ENCODE measurements at places on chromosomes 5 and 9.

- DNase-seq, result no peak
Observed at GRCh38 chr5:172348084-172348483, 64.5 kb upstream of the UBTD2 start.

DNA sequence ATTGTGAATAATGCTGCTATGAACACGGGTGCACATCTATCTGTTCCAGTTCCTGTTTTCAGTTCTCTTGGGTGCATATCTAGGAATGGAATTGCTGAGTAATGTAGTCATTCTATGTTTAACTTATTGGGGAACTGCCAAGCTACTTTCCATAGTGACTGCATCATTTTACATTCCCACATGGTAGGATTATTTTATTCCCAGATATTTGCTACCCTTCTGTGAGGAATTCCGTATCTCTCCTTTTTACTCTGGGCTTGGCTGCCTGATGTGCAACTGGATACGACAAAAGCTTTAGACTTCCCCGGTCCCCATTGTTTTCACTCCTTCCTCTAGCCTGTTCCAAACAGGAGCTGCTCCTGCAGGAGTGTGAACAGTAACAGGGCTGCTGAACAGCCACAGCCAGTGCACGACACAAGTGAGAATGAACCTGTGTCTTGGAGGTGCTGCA lies 7.2 kb downstream of the TAS2R1 start:
- DNase-seq, result no peak

DNA sequence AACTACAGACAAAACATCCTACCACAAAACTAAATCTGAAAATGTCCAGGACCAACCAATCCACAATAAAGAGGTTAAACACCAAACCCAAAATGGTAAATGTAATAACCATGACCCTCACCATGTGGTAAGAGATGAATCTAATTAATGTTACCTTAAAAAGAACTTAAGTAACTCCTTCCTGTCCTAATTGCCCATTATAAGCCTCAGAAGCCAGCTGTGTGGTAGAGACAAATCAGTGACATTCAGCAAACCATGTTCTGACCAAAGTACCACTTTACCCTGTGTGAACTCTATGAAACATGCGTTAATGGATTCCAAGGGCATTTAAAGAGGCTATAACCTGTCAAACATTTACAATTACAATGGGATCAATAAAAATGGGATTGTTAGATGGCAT lies 25.0 kb downstream of the LPAR1 start:
- DNase-seq, result no peak

- no peak for DNase-seq
Observed at GRCh38 chr5:31269259-31269658, 75.8 kb downstream of the CDH6 start.

DNA sequence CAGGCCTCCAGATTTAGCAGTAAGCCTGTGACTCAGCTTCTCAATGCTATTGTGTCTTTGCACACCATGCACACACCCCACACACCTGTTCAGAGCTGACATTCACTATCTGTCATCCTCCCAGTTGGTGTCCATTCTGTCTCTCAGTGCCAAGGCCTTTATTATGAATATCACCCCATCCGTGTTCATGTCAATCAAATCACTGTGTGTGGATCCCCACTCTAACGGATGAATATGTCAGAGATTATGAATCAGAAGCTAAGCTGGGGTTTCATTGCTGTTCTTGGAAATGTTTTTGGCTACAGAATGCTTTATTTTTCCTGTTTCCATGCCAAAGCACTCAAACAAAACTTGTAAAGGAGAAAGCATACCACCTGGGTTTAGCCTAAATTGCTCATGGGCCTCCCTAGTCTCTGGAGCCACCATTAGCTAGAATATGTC lies 9.4 kb upstream of the MAMDC2 start:
- DNase-seq, result no peak

DNA sequence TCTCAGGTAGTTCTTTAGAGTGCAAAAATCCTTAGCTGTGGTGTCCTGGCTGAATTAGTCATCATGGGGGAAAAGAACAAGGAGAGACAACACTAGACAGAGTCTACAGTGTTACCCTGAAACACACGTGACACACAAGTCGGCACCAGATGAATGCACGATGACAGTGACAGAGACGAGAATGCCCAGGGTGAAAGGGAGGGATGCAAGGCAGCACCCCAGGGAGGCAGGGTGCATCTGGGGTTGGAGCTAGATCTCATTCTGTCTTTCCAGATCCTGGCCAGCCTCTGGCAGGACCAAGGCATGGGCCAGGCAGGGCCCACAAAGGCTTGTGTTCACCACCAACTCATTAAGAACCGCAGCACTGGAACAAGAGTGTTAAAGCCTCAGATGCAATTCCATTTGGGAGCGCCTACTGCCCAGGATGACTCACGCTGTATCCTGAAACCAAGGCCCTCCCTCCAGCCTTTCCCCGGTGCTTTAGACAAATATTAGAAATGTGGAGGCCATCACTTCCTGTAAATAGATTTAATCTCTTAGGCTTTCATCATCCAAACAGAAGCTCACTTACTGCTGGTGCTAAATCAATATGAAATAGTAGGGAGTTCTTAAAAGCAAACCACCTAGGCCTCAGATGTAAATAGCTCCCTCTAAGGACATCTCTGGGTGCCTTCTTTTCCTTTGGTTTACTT lies 56.1 kb downstream of the IRX2 start:
- DNase-seq, result no peak

- peak; percentile 29 for DNase-seq
Observed at GRCh38 chr5:68268101-68268851, 52.7 kb downstream of the PIK3R1 start.

DNA sequence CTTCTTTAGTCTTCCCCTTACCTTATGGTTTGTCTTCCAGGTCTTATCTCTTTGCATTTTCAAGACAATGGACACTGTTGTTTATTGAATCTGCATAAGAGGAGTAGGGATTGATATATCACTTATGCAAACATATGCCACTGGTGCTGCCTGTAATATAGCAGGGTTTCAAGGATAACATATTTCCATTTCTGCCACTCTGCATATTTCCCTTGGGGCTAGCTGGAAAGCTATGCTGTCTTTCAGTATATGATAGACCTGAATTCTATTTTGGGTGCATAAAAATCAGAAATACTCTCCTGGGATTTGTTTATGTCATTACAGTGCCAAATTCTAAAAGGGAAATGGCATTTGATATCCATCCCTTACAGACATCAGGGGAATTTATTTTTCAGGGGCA lies 400.2 kb downstream of the TLR4 start:
- no peak for DNase-seq

GRCh38 chr9:112218908-112219307 lies 43.8 kb upstream of the SUSD1 start:
- DNase-seq, result no peak

DNA sequence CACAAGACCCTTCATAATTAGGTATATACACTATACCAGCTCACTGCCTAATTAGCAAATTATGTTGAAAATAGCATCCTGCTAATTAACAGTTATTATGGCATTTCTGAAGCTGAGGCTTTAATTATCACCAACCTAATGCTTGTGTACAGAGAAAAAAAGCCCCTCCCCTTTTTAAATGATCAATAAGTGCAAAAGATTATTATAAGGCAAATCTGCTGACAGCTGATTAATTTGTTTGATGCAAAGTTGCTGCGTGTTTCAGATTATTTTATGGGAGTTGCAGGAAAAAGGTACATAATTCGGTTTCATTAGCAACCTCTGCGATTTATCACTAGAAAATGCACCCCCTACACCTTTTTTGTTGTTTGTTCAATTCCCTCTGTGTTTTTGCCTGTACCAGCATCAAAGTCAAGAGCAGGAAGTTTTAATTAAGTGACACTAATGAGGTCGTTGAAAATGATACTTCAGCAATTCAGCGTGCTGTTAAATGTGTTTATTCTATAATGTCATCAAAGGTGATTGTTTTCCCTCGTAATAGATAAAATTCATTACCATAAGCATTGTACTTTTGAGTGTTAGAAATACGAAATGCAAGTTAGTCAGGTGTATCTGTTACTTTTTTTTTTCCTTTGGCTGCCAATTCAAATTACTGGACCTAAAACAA lies 170.0 kb downstream of the EBF1 start:
- no peak for DNase-seq

- DNase-seq, result no peak
Observed at GRCh38 chr5:41057231-41057630, 13.9 kb downstream of the MROH2B start.

DNA sequence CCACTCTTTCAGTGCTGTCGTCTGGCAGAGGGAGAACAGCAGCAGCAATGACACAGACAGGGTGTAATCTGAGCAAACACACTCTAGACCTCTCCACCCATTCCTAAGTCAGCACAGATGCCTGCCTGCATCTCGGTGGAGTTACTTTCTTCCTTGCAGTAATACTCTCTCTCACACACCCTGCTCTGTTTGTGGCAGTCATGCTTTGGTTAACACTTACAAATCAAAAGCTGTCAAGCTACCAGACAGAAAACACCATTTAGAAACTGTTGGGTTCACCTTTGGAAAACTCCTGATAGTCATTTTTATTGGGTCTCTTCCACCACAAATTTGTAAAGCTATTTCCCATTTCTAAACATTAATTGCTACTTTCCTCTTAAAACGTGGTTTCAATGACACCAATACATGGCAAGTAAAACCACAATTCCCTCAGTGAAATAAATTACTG lies 27.3 kb downstream of the LHFPL2 start:
- no peak for DNase-seq

DNA sequence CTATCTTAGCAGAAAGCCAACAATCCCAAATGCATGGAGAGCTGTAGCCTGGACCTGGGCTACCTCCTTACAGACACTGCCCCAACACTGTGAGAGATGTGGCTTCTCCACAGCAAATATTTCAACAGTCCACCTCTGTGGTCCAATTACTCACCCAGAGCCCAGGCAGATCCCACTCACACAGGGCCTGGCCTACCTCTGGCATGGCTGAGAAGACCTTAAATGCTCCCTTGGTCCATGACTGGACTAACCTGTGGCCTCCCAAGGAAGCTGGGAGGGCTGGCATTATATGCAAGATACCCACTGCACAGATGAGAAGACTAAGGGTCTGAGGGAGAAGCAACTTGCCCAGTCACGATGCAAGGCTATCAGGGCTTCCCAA lies 22.8 kb upstream of the SLC25A51 start:
- no peak for DNase-seq

GRCh38 chr5:123610665-123611405 lies 98.9 kb downstream of the CSNK1G3 start:
- DNase-seq, result peak; percentile 38

DNA sequence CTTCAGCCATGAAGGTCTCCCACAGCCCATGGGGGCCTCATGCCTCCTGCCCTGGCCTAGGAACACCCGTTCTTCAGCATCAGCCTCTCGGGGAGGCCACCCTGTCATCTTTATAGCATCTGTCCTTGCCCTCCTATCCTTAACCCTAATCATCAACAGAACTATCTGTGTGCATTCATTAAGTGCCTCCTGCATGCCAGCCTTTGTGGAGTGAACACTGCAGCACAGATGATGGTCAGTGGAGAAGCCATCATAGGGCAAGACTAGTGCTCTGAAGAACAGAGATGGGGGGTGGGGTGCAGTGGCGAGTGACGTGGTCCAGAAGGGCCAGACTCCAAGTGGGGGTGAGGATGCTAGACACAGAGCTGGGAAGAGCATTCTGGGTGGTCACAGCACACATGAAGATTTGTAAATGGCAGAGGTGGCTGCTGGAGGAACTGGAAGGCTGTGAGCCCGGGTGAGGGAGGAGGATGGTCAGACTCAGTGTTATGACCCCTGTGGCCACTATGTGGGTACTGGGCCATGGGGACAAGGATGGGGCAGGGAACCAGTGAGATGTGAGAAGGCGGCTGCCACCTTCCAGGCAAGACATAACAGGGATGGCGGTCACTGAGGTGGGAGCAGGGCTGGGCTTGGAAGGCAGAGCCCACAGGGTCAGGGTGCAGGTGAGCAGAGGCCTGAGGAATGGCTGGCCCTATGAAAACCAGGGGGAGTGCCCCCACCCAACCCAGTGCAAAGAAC lies 3.6 kb upstream of the CARD19 start:
- no peak for DNase-seq

- DNase-seq, result no peak
Observed at GRCh38 chr9:98652741-98653140, 56.0 kb downstream of the GABBR2 start.

DNA sequence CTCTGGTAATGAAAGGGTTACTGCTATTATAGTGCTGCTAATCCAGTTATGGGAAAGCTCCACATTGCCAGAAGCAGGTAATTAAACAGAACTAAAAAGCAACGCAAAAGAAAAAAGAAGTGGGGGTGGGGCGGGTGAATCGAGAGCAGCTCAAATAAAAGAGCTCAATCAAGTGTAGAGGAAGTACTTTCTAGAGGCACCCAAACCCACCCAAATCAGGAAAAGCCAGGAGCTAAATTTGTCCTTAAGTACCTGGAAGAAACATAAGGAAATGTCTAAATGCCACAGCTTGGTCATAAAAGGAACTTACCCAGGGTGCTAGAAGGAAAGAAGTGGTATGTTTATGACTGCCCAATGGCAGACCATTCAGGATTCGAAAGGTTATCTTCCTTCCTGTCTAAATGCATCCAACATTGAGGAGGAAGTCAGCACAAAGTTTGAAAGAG lies 2.4 kb upstream of the RNF145 start:
- DNase-seq, result no peak

DNA sequence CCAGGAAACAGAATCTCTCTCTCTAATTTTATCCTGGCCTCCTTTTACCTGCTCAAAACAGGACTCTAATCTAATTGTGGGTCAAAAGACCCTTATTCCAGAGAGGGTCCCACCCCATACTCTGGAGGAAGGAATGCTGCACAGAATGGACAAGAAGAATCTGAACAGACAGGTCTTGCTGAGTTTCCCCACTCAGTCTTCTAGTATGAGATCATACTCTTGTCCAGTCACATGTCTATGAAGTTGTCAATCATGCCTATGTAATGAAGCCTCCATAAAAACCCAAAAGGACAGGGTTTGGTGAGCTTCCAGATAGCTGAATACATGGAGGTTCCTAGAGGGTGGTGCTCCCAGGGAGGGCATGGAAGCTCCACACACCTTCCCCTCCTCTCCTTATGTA lies 123.9 kb upstream of the FER start:
- DNase-seq, result no peak

All from bone marrow (tissue), 2 donors.